ENCODE measurements at places on chromosomes 12 and 14. TPM values are rescaled to one million over a fixed set of nuclear protein-coding genes. Genes with fewer than 3 reads are reported as not detected.

DNA sequence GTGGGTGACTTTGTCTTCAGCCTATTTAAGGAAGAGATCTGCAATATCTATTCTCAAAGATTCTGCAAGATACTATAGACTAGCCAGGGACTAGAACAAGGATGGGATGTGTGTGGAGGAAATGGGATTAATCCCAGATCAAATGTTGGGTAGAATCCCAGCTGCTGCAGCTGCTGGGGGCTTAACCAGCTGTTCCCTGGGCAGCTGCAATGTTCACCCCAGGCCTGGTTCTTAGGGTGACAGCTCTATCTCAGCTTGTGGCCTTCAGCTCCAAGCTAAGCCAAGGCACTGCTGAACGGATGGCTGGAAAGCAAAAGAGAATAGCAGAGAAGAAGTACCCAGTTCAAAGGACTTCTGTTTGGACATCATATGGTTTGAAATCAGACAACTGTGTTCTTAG lies 10.0 kb upstream of the RHEBL1 start:
- DNase-seq: no peak

- DNase-seq: no peak
These were observed 43.3 kb upstream of the MED13L start for GRCh38 chr12:116320791-116321217.

Gene OR4K5
- not detected for total RNA-seq

DNA sequence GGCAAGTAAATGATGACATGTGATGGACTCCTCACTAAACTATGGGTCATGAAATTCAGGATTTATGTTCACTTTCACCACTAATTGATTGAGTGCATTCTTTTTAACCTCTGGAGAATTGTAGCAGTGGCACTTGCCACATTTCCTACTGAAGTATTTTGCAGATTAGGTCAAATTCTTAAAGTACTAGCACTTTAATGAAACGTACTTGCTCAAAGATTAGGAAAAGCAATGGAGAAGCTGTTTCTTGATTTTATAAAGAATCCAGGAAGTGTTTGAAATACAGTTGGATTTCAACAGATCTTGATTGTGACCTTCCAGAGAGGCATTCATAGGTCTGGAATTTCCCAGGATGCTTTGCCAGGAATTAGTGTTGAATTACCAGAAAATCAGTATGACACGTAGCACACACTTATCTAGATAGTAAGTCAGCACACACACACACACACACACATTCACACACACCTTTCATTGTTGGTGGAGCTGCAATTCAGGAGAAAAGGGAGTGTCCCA lies 162.6 kb downstream of the MYRFL start:
- no peak for DNase-seq

GRCh38 chr12:75480469-75480949 lies at the start of gene GLIPR1:
TSS of gene GLIPR1 (plus strand) at chr12:75480755. CDS start at chr12:75480881, 126 bp downstream.
- no peak for DNase-seq

GRCh38 chr14:56630707-56631106 lies 51.1 kb downstream of the TMEM260 start:
- no peak for DNase-seq

- DNase-seq: no peak
These were observed 29.0 kb upstream of the SMUG1 start for GRCh38 chr12:54217774-54218241.

DNA sequence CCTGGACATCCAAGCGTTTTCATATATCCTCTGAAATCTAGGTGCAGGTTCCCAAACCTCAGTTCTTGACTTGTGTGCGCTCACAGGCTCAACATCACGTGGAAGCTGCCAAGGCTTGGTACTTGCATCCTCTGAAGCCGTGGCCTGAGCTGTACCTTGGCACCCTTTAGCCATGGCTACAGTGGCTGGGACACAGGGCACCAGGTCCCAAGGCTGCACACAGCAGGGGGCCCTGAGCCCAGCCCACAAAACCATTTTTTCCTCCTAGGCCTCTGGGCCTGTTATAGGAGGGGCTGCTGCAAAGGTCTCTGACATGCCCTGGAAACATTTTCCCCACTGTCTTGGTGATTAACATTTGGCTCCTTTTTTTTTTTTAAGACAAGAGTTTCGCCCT lies 11.6 kb upstream of the FAM177A1 start:
- DNase-seq: no peak

Measured in mesenteric fat pad (tissue), 1 donor.